ENCODE measurements at places on chromosomes 2 and 18. TPM values are rescaled to one million over a fixed set of nuclear protein-coding genes. Genes with fewer than 3 reads are reported as not detected.
A peak's percentile ranks its signal among the peaks of the same experiment; 100 is the strongest.

- H3K27me3 ChIP-seq: no peaks in the 10 kb centered on the region
- H3K4me3 ChIP-seq: no peak overlapping the region
- peaks cover 2% of the 10 kb centered on the region for H3K36me3 ChIP-seq
- H3K27ac ChIP-seq: no peak overlapping the region
Measured at GRCh38 chr2:240232961-240233884, 92.8 kb upstream of the OTOS start.

DNA sequence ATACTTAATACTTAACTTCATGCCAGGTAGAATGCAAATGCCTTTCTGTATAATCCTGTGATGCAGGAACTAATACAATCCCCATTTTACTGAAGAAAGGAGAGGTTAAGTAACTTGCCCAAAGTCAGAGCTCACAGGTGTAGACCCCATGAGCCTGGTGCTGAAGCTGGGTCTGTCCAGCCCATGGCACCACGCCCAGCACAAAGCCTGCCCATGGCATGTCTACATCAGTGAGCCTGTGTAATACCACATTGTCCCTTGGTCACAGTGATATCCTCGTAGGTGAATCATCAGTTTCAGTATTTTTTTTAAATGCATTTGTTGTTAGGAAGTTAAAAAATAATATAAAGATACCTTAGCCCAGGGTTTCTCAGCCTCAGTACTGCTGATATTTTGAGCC is 69.9 kb upstream of the MCFD2 start:
- H3K4me3 ChIP-seq: peak overlapping the region; percentile 76
- H3K27me3 ChIP-seq: no peaks in the 10 kb centered on the region
- H3K4me1 ChIP-seq: peaks cover 43% of the 10 kb centered on the region
- H3K36me3 ChIP-seq: peaks cover 13% of the 10 kb centered on the region
- H3K27ac ChIP-seq: peak overlapping the region; percentile 96

Gene CFAP65
- total RNA-seq: not detected

DNA sequence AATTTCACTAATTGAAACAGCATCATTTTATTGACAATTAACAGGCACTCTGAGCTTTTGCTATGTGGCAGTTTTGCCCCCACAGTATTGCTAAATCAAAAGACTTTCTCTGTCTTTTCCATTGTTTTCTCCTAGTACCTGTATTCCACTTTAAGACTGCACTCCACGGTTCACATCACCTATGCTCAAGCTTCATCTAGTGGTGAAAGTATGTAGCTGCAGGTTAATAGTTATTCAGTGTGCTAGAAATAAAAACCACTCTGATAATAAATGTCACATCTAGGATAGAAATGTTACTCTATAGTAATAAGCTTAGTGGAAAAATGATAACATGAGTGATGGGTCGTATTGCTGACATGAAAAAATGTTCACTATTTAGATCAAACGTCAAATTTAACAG is 24.6 kb downstream of the ARL6IP6 start:
- H3K27ac ChIP-seq: no peak overlapping the region
- DNase-seq: no peak
- no peak overlapping the region for H3K4me3 ChIP-seq
- H3K36me3 ChIP-seq: peaks cover 15% of the 10 kb centered on the region
- H3K4me1 ChIP-seq: peaks cover 7% of the 10 kb centered on the region
- no peaks in the 10 kb centered on the region for H3K27me3 ChIP-seq

DNA sequence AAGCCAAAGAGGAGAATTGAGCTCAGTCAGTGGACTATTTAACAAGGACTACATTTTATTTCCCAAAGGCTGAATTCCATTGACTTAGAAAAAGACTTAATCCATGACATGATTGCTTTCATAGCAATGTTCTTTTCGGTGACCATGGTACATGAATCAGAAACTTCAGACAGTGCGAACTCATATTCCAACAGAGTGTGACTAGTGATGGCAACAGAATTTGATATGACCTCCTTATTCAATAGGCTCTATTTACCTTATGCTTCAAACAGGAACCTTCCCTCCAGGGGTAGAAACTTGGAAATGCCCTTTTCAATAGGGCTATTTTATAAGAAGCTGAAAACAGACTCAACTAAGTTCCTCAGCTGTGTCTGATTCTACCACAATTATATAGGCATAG is 191.9 kb downstream of the RND3 start:
- no peak overlapping the region for H3K4me3 ChIP-seq
- H3K36me3 ChIP-seq: no peaks in the 10 kb centered on the region
- no peaks in the 10 kb centered on the region for H3K27me3 ChIP-seq
- no peaks in the 10 kb centered on the region for H3K4me1 ChIP-seq
- no peak overlapping the region for H3K27ac ChIP-seq

GRCh38 chr2:200814276-200814815 is 2.6 kb downstream of the BZW1 start:
- peaks cover 41% of the 10 kb centered on the region for H3K4me1 ChIP-seq
- no peaks in the 10 kb centered on the region for H3K27me3 ChIP-seq
- H3K27ac ChIP-seq: peak overlapping the region; percentile 72
- DNase-seq: no peak
- H3K4me3 ChIP-seq: peak overlapping the region; percentile 61

DNA sequence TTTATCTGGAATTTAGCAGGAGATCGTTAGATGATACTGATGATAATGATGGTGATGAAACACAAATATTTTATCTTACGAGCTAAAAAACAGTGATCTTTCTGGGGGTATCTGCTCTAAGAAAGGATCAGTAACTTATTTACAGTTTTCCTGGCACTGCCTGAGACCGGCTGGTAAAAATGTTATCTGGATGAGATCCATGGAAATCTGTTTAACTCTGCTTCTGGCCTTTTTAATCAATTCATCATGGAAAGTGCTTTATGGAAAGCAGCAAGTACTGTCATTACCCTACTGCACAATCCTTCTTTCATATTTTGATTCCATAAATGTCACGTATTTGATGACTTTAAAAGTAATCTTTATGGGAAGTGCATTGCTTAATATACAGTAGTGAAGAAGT is 612.7 kb upstream of the GCFC2 start:
- no peaks in the 10 kb centered on the region for H3K4me1 ChIP-seq
- H3K27me3 ChIP-seq: no peaks in the 10 kb centered on the region
- DNase-seq: no peak
- no peaks in the 10 kb centered on the region for H3K36me3 ChIP-seq
- no peak overlapping the region for H3K4me3 ChIP-seq

DNA sequence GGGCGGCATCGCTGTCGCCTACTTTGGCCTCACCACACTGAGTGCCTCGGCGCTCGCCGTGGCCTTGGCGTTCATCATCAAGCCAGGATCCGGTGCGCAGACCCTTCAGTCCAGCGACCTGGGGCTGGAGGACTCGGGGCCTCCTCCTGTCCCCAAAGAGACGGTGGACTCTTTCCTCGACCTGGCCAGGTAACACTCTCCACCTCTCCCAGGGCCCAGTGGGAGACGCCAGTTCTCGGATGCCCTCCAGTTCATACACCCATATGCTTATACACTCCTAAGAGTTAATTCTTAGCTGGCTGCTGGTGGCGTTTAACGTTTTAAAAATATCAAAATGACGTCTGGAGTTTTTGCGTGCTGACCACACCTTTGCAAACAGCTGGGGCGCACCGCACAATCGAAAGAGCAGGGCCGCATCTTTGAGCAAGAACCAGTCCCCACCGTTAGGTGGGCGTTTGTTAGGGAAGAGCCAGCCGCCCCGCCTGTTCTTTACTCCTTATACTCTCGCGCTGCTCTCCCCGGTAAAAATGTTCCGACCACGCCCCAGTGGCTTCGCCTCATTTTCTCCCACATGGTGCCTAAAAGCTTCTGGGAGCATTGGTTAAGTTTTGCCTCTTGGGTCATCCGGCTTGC is 899 bp downstream of the SLC1A4 start:
- peak overlapping the region; percentile 80 for H3K27ac ChIP-seq
- H3K36me3 ChIP-seq: peaks cover 18% of the 10 kb centered on the region
- peak overlapping the region; percentile 92 for H3K4me3 ChIP-seq
- H3K4me1 ChIP-seq: peaks cover 50% of the 10 kb centered on the region
- peaks cover 3% of the 10 kb centered on the region for H3K27me3 ChIP-seq

GRCh38 chr2:8487461-8487932 is 194.4 kb upstream of the ID2 start:
- H3K27me3 ChIP-seq: peaks cover 3% of the 10 kb centered on the region
- DNase-seq: no peak
- H3K36me3 ChIP-seq: no peaks in the 10 kb centered on the region
- H3K27ac ChIP-seq: peak overlapping the region; percentile 78
- H3K4me3 ChIP-seq: peak overlapping the region; percentile 64
- H3K4me1 ChIP-seq: peaks cover 49% of the 10 kb centered on the region

Gene TLX2
- total RNA-seq: 0.69 TPM

DNA sequence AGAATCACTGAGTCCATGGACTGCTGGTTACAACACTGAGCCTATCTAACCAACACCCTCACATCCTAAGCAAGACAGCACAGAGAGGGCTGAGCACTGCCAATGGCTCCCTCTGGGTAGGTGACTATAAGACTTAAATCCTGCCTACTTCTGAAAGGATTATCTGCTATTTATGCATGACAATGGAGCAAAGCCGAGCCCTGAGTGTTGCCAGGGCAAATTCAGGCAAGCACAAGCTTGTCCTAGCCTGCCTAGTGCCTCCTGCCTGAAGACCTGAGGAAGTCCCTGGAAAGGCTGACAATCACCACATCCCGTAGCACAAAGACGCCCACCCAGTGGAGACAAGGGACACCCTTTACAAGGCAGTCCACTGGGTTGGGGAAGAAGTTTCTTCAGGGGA is 129.7 kb downstream of the OSR1 start:
- no peaks in the 10 kb centered on the region for H3K4me1 ChIP-seq
- no peaks in the 10 kb centered on the region for H3K27me3 ChIP-seq
- H3K27ac ChIP-seq: no peak overlapping the region
- no peak for DNase-seq

Data from activated naive CD8-positive, alpha-beta T cell treated with anti-CD3 and anti-CD28 coated beads, Interleukin-2, amount 10 ng/mL, durations not matched to agents 7 days and 5 days (primary cell).